ENCODE measurements at places on chromosomes 12 and 14.
A peak's percentile ranks its signal among the peaks of the same experiment; 100 is the strongest.

DNA sequence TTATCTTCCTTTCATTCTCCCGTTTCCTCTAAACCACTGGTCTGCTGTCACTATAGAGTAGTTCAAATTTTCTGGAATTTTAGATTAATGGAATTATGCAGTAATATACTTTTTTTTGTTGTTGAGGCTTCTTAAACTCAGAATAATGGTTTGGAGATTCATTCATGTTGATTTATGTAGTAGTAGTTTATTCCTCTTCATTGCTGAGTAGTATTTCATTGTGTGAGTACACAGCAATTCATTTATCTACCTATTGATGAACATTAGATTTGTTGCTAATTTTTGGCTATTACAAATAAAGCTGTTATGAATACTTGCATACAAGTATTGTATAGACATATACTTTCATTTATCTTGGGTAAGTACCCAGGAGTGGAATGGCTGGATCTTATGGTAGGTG is 7.2 kb downstream of the RASSF8 start:
- DNase-seq: no peak

GRCh38 chr12:110577864-110578693 is 5.0 kb downstream of the PPTC7 start:
- peak; percentile 83 for DNase-seq

- DNase-seq: no peak
Measured at GRCh38 chr12:111991946-111992345, 21.0 kb downstream of the TMEM116 start.

DNA sequence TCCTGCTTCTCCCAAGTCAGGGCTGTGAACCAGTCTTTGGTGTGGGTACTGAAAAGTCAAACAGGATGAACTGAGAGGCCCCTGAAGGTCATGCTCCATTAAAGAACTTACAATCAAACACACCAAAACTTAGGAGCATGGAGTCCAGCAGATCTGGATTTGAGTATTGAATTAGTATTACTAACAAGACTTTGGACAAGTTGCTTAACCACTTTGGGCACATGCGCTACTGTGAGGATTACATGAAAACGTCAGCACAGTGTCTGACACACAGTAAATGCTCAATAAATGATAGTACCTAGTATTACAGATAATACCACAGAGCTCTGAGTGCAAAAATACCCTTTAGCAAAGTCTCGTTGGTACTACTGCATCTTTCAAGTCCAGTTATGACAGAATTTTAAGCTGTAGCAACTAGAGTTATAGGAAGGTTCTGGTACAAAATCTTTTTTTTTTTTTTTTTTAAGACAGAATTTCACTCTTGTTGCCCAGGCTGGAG is 23.2 kb downstream of the TIMELESS start:
- no peak for DNase-seq

- peak; percentile 28 for DNase-seq
Measured at GRCh38 chr12:54304187-54304810, 3.5 kb upstream of the NFE2 start.

- DNase-seq: no peak
Measured at GRCh38 chr12:47910981-47911380, 6.2 kb upstream of the VDR start.

- DNase-seq: peak; percentile 32
Measured at GRCh38 chr12:130375296-130376287, 37.9 kb downstream of the PIWIL1 start.

DNA sequence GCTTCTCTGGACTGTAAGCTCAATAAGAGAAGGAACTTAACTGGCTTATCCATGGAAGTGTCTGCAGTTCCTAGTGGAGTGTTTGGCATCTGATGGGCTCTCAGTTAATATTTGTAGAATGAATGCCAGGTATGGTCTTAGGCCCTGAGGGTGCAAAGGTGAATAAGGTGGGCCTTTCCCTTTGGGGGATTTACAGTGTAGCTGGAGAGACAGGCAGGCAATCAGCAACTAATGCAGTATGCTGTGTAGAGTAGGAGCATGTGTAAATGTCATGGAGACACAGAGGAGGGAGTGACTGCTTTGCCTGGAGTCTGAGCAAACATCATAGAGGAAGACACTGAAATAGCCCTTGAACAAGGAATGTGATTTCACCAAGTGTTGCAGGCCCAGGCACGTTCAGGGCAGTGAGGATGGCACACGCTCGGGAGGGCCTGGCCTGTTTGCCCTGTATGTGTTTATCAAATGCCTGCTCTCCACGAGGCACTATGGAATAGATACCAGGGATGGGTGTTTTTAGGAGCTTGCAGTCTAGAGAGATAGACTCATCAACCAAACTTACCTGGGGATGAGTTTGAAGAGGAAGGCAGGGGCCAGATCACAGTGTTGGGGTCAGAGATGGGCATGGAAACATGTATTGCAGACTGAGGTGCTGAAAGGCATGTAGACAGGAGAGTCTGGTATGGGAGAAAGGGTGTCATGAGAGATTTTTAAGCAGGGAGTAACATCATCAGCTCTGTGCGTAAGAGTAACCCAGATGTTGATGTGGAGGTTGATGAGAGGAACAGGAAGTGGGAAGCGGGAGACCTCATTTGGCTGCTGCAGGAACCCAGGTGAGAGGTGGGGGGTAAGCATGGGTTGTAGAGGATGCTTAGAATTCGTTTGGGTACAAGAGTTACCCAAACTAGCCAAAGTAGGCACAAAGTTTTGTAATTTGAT is 54.1 kb downstream of the PLXNC1 start:
- no peak for DNase-seq

DNA sequence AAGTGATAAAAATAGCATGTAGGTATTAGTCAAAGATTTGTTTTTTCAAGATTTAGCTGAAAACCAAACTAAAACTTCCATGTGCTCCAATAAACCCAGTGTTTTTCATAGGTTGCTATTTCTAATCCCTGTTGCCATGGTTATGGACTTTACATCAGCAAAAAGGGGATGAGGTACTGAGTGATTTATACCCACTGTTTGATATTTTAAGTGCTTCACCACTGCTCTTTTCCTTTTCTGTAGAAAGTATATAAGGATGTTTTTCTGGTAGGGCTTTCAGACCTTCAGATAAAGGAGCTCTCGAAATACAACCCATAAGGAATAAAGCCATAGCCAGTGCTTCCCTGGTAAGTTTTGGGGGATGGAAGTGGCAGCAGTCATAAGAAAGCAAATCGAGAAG is at the start of gene OTOGL:
Gene OTOGL (plus strand): TSS at position 279 of the 400 bp plus-strand sequence. CDS start 109,895 bp downstream, outside the sequence.
- DNase-seq: no peak

GRCh38 chr14:92264195-92264594 is 58.8 kb upstream of the SLC24A4 start:
- DNase-seq: no peak

DNA sequence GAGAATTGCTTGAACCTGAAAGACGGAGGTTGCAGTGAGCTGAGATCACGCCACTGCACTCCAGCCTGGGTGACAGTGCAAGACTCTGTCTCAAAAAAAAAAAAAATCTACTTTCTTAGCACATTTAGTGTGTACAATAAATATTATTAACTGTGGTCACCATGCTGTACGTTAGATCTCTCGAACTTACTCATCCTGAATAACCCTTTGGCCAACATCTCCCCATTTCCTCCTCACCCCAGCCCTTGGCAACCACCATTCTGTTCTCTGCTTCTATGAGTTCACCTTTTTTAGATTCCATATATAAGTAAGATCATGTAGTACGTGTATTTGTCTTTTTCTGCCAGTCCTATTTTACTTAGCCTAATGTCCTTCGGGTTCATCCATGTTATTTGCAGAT is 13.4 kb downstream of the FUT8 start:
- DNase-seq: no peak

DNA sequence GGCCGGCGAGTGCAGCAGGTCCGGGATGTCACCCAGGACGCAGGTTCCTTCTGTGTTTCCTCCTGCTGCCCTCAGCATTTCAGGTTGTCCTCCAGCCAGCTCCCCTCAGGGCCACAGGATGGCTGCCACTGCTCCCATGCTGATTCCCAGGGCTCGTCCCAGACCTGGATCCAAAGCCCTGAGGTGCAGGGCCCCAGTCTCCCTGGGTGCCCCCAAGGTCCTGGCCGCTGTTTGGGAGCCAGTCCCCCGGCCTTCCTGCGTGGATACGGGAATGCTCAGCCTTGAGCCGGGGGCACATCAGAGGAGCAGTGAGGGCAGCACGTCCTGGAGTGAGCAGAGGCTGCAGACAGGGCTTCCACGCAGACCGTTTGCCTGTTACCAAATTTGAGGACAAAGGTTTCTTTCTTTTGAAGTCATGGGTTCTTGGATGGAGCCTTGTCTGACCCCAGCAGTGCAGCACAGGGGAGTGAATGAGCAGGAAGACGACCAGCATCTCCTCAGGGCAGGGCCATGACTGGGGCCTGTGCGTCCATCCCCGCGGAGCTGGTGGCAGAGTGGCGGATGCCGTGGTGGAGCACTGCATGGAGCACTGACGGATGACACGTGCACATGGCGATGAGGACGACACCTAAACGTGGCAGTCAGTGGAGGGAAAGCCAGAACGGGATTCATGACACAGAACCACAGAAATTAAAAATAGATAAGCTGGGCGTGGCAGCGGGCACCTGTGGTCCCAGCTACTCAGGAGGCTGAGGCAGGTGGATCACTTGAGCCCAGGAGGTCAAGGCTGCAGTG is 12.5 kb upstream of the CACNA2D4 start:
- DNase-seq: no peak

GRCh38 chr14:89078021-89078795 is 253.8 kb downstream of the TTC8 start:
- DNase-seq: no peak

- no peak for DNase-seq
Measured at GRCh38 chr12:57461276-57461916, 1.8 kb downstream of the GLI1 start.

DNA sequence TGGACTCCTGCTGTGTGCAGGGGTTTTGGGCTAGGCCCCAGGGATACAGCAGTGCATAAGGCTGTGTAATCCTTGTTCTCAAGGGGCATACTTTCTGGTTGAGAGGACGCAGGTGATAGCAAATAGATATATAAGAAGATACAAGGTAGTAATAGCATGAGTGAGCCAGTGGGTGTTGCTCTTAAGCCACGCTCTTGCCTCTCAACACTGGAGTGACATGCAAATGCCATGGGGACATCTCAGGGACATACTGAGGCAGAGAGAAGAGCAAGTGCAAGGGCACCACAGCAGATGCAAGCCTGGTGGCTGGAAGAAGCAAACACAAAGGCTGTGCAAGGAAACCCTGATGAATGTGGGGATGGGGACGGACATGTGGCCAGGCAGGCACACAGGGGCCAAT is 223.3 kb downstream of the CHST11 start:
- DNase-seq: peak; percentile 32

DNA sequence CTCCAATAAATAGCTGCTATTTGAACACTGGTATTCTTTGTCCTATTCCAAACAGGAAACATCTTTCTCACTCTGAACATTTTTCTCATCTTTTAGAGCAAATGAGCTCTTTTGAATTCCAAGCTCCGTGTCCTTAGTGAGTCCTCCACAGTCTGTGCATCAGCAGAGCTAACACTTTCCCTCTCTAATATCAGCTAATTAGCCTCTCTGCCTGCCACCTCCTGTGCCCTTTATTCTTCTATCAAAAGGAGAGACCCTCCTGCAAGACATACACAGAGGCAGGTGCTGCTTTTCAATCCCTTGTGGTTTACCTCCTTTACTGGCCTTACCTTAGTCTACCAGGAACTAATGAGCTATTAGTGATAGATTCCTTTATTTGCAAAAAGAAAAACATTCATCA is 178.5 kb downstream of the SLC35F4 start:
- DNase-seq: no peak

DNA sequence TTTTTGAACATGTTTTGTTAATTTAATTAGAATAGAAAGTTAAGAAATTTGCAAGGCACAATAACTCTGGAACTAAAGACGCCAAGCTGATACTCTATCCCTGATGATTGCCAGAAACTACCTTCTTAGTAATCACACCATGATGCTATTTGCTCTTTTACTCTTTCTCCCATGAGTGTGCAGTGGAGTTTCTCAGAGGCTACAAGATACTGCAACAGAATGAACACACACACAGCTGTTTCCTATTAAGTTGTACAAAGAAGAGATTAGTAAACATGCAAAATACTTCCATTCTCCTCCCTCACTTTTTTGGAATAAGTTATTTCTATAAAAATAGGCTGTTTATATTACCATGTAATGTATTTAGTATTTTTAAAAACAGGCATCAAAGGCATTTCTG is 1367.5 kb downstream of the AACS start:
- DNase-seq: no peak

GRCh38 chr14:39384177-39384576 is 48.1 kb downstream of the FBXO33 start:
- no peak for DNase-seq

- no peak for DNase-seq
Measured at GRCh38 chr14:64704743-64705380, 638 bp downstream of the PLEKHG3 start.

DNA sequence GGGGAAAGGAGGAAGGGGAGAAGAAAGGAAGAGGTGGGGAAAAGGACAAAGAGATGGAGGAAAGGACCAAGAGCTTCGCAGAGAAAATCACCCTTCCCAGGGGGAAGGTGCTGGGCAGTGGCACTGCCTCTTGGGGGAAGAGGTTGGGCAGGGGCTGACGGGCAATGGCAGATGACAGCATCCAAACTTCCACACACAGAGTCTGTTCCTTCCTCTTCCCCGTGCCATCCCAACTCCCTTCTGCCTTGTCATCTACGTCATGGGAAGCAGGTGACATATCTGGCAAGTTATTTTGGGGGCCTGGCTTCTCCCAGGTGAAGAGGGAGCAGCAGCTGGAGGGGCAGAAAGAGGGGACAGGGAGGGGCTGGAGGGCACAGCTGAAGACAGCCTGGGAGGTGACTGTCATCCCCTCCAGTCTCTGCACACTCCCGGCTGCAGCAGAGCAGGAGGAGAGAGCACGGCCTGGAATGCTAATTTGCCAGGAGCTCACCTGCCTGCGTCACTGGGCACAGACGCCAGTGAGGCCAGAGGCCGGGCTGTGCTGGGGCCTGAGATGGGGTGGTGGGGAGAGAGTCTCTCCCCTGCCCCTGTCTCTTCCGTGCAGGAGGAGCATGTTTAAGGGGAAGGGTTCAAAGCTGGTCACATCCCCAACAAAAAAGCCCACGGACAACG is 43.9 kb upstream of the IQSEC3 start:
- DNase-seq: no peak

- peak; percentile 82 for DNase-seq
Measured at GRCh38 chr14:73785834-73786635, 65.6 kb upstream of the PTGR2 start.

GRCh38 chr12:55724940-55725309 is 3.9 kb downstream of the CD63 start:
- DNase-seq: no peak

GRCh38 chr12:76153616-76154015 is 69.1 kb upstream of the NAP1L1 start:
- no peak for DNase-seq

GRCh38 chr14:58808828-58809227 is 171.1 kb downstream of the DACT1 start:
- DNase-seq: peak; percentile 16
